ENCODE measurements at places on chromosomes 6 and 20. TPM values are rescaled to one million over a fixed set of nuclear protein-coding genes. Genes with fewer than 3 reads are reported as not detected.

The OVOL2 gene
- not detected for total RNA-seq

The CCN5 gene
- 0.66 TPM for total RNA-seq

The NKAPL gene
- 0.85 TPM for total RNA-seq

The IDH3B gene
- 134 TPM for total RNA-seq

The RGS17 gene
- 3.3 TPM for total RNA-seq

The RAD21L1 gene
- total RNA-seq = under 0.01 TPM

The PI16 gene
- total RNA-seq = 3.5 TPM

The GPR6 gene
- not detected for total RNA-seq

The HLA-DPA1 gene
- 3.5 TPM for total RNA-seq

The ZSCAN23 gene
- total RNA-seq = 1.9 TPM

The PDE10A gene
- total RNA-seq = 12.5 TPM

The DNAJC5 gene
- 82.5 TPM for total RNA-seq
